ENCODE measurements at places on chromosomes 16 and 17. TPM values are rescaled to one million over a fixed set of nuclear protein-coding genes. Genes with fewer than 3 reads are reported as not detected.

LRRC37A2 gene
- total RNA-seq = 3.1 TPM

SYNGR3 gene
- total RNA-seq = 1.9 TPM

TPSG1 gene
- total RNA-seq = not detected

EVPLL gene
- not detected for total RNA-seq

GLYR1 gene
- total RNA-seq = 27.8 TPM

STH gene
- not detected for total RNA-seq

CCL8 gene
- not detected for total RNA-seq

PRDM7 gene
- total RNA-seq = not detected

C1QL1 gene
- total RNA-seq = 0.28 TPM

APOH gene
- total RNA-seq = not detected

SKAP1 gene
- total RNA-seq = not detected

PLCD3 gene
- total RNA-seq = 5.6 TPM

CDR2L gene
- total RNA-seq = 5.6 TPM

TBC1D3G gene
- total RNA-seq = not detected

KCNJ2 gene
- 5.8 TPM for total RNA-seq

CCL1 gene
- total RNA-seq = not detected

COPZ2 gene
- 41.0 TPM for total RNA-seq

CCL3 gene
- not detected for total RNA-seq

KRT33A gene
- total RNA-seq = not detected

HLF gene
- total RNA-seq = not detected

TEX19 gene
- total RNA-seq = under 0.01 TPM

PRSS8 gene
- total RNA-seq = not detected

ITFG1 gene
- total RNA-seq = 60.4 TPM

ZCCHC14 gene
- 2.5 TPM for total RNA-seq

KCNH4 gene
- not detected for total RNA-seq

TMEM220 gene
- 1.1 TPM for total RNA-seq

PDILT gene
- not detected for total RNA-seq

NPIPA8 gene
- 1.1 TPM for total RNA-seq

SEPTIN12 gene
- not detected for total RNA-seq

CA7 gene
- not detected for total RNA-seq

CCDC92B gene
- not detected for total RNA-seq

PRAC2 gene
- not detected for total RNA-seq

OR3A3 gene
- total RNA-seq = not detected

STX1B gene
- total RNA-seq = 3.9 TPM

TNFRSF13B gene
- not detected for total RNA-seq

CLEC18A gene
- under 0.01 TPM for total RNA-seq

GPR179 gene
- not detected for total RNA-seq

RND2 gene
- total RNA-seq = 1.1 TPM

MEOX1 gene
- total RNA-seq = 0.83 TPM

KRT31 gene
- total RNA-seq = not detected

NTN1 gene
- under 0.01 TPM for total RNA-seq

SLFN11 gene
- total RNA-seq = 114 TPM

ABAT gene
- 4.4 TPM for total RNA-seq

P2RX1 gene
- not detected for total RNA-seq

SLC35G6 gene
- total RNA-seq = not detected

TBC1D3K gene
- not detected for total RNA-seq

EFTUD2 gene
- 178 TPM for total RNA-seq

PABPN1L gene
- not detected for total RNA-seq

OTOA gene
- total RNA-seq = not detected

ALOXE3 gene
- total RNA-seq = under 0.01 TPM

NACA2 gene
- not detected for total RNA-seq

KRTAP4-6 gene
- total RNA-seq = not detected

Data from IMR-90 (cell line).